ENCODE measurements at places on chromosomes 4 and X.

- DNase-seq = no peak
Measured at GRCh38 chrX:112012360-112012759, 70.2 kb downstream of the TRPC5 start.

DNA sequence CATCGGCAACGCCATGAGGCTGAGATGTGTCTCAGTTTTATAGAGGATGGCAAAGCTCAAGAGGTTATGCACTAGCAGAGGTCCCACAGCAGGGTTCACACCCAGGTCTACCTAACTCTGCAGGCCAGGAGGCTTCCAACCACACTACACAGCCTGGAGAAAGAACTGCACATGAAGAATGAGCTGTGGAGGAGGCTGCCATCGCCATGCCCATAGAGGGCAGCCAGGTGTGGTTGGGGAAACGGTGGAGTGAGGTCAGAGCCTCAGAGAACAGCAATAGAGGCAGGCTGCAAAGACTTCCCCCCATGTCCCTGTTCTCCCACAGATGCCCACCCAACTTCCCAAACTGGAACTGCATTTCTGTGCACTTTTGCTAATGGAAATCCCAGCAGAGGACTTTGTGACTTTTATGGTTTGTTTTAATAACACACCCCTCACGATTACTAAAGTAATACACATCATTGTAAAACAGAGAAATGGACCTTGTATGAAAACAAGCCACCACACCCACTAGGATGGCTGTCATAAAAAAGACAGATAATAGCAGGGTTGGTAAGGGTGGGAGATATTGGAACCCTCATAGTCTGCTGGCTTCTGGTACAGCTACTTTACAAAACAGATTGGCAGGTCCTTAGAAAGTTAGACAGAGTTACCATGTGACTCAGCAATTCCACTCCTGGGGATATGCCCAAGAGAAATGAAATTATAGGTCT, 58.9 kb upstream of the PROM1 start:
- DNase-seq = no peak

GRCh38 chr4:141657550-141658250, 21.3 kb downstream of the IL15 start:
- no peak for DNase-seq

DNA sequence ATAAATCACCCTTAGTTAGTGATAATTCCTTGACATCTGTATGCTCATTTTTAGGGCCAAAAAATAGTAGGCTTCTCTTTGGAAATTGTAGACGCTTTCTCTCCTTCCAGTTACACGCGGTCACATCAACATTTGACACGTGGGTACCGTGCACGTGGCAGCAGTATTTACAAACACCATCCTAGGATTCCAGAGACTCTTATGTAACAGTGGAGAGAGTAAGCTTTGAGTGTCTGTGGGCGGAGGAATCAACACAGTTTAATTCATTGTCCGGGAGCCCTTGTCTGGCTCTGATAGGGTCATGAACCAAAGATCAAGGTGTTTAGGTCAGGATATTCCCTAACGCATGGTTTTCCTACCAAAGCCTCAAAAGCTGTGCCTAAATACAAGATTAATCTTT, 12.2 kb downstream of the TET2 start:
- DNase-seq = no peak

Data from H1 (cell line).